ENCODE measurements at places on chromosomes 7 and 10.

DNA sequence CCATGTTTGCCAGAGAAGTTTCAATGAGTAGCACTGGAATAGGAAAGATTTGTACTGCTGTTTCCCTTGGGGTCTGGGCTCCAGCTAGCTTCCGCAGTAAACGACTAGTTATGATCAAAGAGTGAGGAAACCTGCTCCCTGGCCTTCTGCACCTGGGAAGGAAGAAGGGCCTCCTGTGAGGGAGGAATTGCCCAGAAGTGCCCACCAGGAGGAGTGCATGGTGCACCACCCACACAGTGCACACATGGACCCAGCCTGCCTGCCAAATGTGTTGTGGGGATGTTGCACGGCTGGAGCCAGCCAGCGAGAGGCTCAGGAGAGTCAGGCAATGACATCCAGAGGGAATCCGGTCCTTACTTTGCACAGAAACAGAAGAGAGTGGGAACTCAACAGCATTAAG is 27.0 kb upstream of the FAM107B start:
- no peak for DNase-seq

- DNase-seq, result no peak
Observed at GRCh38 chr7:116327752-116328151, 117.4 kb downstream of the TES start.

GRCh38 chr7:2843191-2843685 is 870 bp downstream of the GNA12 start:
- no peak for DNase-seq

DNA sequence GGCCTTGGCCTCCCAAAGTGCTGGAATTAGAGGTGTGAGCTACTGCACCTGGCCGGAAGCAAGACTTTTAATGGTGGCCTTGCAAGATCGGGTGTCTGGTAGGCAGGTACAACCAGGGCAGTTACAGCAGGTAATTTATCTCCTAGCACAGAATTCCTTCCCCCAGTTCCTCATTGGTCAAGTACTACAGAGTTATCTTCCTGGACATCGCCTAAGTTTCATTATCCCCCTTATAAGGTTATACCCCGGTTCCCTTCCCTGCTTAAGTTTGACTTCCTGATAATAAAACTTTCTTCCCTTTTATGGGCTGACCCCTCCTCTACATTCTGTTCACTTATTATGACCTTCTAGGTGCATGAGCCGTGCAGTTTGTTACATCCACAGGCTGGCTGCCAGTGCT is 19.0 kb upstream of the CYP3A43 start:
- no peak for DNase-seq

GRCh38 chr7:25073451-25073850 is 51.6 kb downstream of the CYCS start:
- DNase-seq, result no peak

DNA sequence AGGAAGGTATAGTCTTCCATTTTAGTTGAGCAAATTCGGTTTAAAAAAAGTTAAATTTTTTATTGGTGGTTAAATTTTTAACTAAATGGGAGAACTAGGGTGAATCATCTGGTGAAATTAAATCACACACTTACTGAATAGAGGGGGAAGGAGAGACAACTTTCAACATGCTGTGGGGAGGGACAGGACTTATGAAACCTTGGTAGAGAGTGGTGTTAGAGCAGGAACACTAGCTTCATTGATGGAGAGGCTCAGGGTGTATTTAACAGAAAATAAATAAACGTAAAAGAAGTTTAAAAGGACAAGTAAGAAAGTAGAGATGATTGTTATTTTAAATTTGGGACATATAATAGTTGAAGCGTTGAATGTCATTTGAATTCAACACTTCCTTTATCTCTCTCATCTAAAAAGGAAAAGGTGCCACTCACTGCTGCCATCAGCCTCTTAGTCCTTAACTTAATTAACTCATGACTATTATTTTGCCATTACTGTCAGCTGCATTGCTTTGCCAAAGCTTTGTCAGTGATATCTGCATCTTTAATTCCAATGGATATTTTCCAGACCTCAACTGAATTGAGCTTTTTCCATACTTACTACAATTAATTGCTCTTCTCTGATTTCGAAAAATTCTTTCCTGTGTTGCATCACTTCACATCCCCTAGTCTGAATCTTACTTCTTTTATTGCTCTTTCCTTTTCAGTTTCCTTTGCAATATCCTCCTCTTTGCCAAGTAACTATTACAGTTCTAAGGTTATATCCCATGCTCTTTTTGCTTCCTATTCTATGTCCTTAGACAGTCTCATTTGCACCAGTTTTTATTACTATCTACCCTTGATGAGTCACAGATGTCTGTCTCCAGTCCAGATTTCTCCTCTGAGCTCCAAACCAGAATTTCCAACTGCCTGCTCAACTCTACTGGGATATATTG is 71.7 kb downstream of the GNAT3 start:
- DNase-seq, result no peak

DNA sequence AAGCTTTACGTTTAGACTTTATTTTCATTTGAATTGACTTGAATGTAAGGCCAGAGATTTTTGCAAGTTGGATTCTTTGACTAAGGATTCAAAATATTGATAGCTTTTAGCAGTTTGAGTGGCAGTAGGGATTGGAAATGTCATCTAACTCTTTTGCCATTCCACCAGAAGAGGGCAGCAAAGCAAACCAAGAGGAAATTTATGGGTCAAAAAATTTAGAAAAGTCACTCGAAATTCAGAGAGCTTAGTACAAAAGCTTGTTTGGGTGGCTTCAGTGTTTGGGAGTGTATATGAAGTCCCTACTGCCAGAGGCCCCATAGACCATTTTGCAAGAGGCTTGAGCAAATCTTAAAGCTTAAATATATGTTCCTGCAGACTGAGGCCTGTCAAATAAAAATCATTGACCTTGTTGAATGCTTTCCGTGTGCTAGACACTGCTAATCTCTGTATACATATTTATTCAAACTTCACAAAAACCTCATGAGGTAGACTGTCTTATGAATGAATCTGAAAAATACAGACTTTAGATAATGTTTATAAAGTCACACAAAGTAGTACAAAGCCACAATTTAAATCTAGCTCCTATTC is 44.6 kb upstream of the RSBN1L start:
- DNase-seq, result peak; percentile 27

DNA sequence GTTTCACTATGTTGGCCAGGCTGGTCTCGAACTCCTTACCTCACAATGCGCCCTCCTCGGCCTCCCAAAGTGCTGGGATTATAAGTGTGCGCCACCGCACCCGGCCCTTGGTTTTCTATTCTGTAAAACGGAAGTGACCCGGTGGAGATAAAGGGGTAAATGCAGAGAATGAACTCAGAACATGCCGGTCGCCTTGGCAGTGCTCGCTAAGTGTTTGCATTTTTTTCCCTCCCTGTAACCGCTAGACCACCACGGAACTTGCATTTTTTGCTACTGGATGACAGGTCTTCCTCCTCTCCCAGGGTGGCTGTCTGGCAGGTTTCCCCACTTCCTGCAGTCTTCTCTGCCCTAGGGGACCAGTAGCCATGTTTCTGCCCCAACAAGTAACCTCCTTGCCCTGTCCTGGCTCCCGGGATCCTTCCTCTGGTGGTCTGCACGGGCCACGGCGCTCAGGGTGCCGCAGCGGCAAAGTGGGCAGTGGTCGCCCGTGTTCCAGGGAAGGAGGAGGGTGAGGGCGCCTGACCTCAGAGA is 18.8 kb upstream of the GNA12 start:
- no peak for DNase-seq

DNA sequence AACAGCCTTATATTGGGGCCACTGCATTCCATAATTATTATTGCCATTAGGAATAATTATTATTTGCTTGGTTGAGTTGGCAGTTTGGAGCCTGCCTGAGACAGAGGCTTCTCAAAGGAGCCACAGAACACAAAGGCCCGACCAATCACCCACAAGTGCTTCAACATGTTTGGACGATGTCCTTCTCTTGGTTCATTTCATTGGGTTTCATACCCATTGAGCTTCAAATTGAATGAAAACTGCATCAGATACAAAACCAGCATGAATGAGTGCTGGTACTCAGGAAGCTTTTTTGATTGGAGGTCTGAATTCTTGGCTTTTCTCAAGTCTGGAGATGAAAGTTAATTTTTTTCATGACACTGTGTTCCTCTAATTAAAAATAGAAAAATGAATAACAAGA is 168.3 kb downstream of the CREB5 start:
- no peak for DNase-seq

DNA sequence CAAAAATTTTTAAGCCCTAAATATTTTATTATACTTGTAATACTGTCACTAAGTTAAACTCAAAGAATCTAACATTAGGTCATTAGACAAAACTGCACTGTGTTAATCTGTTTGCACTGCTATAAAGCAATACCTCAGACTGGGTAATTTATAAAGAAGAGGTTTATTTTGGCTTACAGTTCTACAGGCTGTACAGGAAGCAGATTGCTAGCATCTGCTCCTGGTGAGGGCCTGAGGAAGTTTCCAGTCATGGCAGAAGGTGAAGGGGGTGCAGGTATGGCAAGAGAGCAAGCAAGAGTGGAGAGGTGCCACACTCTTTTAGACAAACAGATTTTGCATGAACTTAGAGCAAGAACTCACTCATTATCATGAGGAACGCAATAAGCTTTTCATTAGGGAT is 125.7 kb downstream of the IMMP2L start:
- DNase-seq, result no peak

GRCh38 chr10:71292624-71293445 is 26.2 kb upstream of the SLC29A3 start:
- no peak for DNase-seq

DNA sequence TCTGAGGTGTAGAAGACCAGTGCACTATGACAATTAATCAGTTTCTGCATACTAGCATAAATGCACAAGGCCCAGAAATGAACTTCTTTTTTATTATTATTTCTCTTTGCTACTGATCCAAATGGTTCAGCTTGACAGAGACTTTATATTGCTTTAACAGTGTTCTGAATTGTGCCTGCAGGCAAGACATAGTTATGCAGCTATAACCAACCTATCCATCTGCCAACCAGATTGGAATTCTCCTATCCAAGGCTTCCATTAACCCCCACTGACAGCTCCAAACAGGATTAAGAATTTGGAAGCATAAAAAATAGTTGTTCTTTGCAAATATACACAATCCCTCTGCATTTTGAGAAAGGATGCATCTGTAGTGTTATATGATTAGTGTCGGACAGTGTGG is 98.2 kb downstream of the BTRC start:
- no peak for DNase-seq

GRCh38 chr10:70756700-70757360 is 28.3 kb downstream of the TBATA start:
- no peak for DNase-seq

DNA sequence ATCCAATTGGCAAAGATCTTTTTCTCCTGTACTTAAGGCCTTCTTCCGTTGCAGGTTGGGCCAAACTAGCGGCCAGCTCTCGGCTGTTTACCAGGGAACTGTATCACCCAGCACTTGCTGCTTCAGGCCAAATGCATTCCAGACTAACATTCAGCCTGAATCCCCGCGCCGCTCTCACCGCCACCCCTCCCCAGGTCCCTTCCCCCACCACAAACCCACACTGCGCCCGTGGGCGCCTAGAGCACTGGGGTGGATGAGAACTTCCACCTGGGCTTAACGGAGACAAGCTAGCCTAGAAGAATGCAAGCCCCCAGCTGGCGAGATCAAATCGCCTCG is 676 bp downstream of the TCAF1 start:
- DNase-seq, result no peak

- DNase-seq, result no peak
Observed at GRCh38 chr7:24932815-24933214, 47.2 kb downstream of the OSBPL3 start.

- peak; percentile 73 for DNase-seq
Observed at GRCh38 chr10:132532749-132533560, 4.6 kb upstream of the INPP5A start.

DNA sequence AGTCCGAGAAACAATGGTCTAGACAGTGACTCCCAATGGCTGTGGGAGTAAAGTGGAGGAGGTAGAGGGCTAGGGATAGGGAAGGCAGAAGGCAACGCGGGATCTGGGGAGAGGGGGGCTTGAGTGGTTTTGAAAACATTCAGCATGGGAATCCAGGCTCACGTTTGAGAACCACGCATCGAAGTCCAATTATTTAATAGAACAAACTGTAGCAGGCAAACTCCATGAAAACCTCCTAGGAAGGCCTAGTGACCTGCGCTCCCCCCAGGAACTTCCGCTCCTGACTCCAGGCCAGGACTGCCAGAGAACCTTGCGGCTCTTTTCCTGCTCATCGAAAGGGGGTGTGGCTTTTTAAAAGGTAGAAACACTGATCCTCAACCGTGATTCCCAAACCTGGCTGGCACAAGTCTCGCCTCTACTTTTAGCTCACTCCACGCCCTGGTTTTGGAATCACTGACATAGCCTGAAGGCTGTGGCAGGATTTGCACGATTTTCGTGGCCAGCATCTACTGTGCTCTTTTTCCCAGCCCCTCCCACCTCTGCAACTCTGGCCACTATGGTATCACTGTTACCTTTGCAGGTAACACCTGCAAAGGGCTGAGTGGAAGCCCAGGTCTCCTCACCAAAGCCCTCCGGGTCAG is 43.4 kb downstream of the MYOF start:
- DNase-seq, result no peak

DNA sequence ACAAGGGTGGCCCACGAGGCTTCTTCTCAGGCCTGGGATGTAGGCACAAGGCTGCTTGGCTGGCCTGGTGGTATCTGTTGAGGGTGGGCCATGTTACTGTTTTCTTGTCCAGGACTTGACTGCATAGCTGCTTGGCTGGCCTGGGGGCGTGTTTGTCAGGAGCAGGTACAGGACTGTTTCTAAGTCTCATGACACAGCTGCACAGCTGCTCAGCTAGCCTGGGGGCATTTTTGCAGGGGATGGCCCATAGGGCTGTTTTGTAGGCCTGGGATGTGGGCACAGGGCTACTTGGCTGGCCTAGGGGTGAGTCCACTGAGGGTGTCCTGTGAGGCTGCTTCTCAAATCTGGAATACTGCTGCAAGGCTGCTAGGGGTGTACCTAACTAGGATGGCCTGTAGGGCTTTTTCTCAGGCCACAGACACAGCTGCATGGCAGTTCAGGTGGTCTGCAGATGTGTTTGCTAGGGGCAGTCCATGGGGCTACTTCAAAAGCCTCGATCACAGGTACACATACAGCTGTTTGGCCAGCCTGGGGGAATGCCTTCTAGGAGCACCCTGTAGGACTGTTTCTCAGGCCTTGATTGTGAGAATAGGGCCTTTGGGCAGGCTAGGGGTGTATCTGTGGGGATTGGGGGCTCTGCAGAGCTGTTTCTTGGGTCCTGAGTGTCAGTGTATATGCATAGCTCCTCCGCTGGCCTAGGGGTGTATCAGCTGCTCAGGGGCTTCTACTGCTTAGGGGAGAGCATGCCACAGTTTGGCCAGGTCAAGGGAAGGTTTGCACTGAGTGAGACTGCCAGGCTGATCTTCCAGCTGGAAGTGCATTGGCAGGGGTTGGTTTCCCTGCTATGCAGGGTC is 26.6 kb upstream of the PLA2G12B start:
- DNase-seq, result no peak

DNA sequence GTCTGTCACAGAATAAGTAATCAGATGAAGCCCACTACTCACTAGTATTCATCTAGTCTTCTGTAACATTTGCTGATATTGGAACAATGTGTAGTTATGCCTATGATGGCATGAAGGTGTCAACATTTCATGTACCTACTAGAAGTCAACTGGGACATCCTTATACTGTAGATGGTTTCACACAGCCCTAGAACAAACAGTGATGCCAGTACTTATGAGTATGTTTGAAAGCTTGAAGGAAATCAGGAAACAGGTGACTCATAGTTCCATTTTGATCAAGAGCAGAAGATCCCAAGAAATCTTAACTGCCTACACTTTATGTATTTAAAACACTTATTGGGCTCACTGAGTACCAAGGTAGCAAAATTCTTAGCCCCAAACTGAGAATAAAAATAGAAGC is 1519.6 kb downstream of the REEP3 start:
- no peak for DNase-seq

- no peak for DNase-seq
Observed at GRCh38 chr10:132630156-132630555, 92.6 kb downstream of the INPP5A start.
